DMS79 (cell line): ENCODE measurements at places on chromosomes 11 and 22.

- no peak for DNase-seq
Measured at GRCh38 chr22:37750596-37751162, 53.8 kb downstream of the TRIOBP start.

DNA sequence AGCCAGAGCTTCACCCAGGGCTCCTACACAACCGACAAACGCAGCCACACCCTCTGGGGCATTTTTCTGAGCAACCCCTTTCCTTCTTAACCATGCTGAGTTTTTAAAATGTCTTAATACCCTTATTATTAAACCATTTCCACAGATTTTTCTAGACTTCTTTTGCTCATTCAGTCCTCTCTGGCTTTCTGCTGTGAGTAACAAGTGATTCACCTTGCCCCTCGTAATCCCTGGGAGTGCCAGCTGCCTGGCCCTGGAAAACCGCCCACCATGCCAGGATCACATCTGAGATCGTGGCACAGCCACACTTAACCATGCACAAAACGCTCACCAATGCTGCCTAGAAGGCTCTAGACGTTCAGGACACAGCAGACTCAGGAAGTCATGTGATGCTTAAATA is 25.4 kb downstream of the YPEL1 start:
- DNase-seq, result no peak

GRCh38 chr22:20530368-20531153 is 23.2 kb downstream of the MED15 start:
- DNase-seq, result no peak

GRCh38 chr11:66891851-66892660 is 35.2 kb downstream of the LRFN4 start:
- DNase-seq, result no peak

GRCh38 chr11:2825889-2826678 is 59.5 kb downstream of the CDKN1C start:
- DNase-seq, result no peak

- peak; percentile 8 for DNase-seq
Measured at GRCh38 chr22:25919452-25919851, 177.5 kb downstream of the MYO18B start.

- peak; percentile 91 for DNase-seq
Measured at GRCh38 chr11:10735481-10736475, 15.3 kb upstream of the CTR9 start.

DNA sequence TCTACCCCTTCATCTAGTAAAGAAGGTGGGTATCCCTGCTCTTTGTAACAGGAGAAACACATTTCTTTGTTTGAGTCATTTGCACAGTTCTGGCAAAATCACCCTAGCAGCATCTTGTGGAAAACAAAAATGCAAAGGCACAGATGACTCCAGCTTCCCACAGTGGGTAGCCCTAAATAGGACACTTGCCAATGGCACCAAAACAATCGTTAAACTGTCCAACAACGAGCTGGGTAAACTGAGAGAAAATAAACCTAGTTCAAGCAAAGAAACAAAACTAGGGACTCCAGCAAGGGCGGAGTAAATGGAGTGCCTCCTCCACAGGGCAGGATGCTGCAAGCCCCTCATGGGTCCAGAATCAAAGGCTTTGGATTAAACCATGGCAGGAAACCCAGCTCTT is 239.5 kb downstream of the NTM start:
- no peak for DNase-seq
